ENCODE measurements at places on chromosomes 11 and 22.

DNA sequence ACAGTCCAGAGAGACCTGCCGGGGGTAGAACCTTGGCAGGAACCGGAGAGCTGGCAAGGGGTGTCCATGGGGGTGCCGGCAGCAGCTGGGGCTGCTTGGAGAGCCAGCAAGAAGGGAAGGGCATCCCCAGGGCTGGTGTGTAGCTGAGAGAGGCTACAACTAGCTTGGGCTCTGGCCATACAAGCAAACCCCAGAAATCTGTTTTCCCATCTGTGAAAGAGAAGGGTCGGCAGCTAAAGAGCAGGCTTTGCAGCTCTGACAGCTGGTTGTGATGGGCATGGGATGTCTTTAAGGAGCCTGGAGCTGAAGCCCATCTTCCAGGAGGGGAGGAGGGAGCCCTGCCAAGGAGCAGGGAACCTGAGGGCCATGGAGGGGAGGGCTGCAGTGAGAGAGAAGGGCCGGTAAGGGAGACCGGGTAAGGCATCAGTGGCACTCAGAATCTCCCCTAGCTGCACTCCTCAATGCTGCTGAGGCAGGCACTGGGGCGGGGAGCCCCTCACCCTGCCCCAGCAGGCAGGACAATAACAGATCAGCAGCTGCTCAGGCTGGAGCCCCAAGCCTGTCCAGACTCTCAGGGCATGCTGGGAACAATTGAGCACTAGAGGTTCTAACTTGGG, 3.9 kb downstream of the CHST1 start:
- no peak for DNase-seq

DNA sequence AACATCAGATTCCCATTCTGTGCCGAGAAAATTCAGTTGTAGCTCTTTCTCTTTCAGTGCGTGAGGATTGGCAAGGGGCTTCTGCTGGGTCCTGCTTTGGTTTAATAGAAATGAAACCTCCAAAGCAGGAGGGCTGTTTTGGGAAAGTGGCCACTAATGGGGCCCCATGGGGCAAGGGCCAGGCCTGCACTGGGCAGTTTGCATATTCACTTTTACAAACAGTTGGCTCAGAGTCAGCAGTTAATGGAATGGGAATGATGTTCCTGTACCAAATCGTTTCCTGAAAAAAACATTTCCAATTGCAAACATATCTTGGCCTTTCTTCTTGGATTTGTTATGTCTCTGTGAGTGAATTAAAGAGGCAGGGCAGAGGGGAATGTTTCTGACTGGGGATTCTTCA, 92.1 kb downstream of the PARVA start:
- DNase-seq: no peak

DNA sequence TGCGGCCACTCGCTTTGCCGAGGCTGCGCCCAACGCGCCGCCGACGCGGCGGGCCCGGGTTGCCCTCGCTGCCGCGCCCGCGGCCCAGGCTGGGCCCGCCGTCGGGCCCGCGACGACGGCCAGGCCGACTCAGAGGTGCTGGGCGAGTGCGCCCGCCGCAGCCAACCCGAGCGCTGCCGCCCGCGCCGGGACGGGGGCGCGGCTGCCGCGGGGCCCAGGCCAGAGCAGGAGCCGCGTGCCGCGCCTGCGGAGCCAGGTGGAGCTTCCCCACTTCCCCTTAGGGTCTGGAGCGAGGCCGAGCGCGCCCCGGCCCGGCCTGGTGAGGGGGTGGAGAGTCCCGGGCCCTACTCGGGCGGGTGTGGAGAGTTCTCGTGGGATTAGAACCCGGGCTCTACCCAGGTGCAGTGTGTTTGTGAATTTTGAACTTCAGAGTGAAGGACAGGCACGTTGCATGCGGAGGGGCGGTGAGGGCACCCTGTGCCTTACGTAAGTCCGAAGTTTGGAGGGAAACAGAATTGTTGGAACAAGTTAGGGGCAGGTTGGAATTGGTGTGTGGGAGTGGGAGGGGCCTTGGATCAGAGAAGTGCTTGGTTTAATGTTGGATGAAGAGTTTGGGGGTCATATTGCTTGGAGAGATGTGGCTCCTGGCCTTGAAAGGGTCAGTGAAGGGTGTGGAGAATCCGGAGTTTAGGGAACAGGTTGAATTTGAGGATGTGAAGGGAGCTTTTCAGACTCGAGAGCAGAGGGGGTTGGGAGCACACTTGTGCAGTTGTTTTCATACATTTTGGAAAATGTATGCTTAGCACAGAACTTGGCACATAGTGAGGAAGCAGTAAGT, 697 bp downstream of the RNF169 start:
- peak; percentile 36 for DNase-seq

GRCh38 chr11:93196816-93197379, 893 bp downstream of the SLC36A4 start:
- no peak for DNase-seq

DNA sequence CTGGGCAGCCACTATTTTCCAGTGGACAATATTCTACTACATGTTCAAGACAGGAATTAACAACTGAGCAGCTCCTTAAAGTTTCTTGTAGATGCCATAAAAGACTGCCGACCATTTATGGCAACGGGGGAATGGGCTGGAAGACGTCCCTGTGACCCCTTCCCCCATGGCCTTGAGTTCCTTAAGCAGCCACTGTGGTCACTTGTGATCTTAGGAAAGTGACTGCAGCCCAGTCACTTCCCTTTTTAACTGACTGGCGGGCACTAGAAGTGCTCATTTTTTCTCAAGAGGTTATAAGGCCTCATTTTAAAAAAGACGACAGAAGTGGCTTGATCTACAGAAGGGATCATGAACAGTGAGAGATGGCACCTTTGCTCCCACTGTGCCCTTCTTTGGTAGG, 153.2 kb upstream of the NARS2 start:
- no peak for DNase-seq

DNA sequence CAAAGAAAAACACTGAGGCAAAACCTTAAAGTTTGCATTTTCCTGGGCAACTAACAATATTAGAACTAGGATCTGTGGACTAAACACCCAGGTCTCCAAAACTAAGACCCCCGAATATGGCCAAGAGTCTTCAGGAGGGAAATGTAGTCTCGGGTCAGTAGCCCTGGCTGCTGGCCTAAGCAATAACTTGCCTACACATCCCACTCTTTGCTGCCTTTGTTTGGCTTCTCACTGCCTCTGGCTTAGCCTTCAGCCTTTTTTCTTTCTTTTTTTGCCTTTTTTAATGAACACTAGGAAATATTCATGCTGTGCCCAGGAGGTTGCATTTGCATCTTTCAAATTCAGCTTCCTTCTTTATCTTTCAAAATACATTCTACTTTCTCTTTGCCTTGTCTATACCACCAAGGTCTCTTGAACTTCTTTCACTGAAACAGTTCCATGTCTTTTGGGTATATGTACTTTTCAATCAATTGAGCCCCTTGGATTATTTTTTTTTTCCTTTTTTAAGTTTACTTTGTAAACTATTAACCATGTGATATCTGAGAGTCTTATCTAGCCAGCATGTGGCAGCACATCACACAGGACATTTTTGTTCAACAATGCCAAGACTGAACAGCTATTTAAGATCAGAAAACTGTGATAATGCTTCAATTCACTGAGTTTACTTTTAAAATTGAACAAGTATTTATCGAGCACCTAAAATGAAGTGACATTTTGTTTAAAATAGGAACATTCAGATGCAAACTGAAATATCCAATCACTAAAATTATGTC, 165.0 kb upstream of the TRPC6 start:
- no peak for DNase-seq

- DNase-seq: no peak
Measured at GRCh38 chr11:130947889-130948288, 31.6 kb upstream of the SNX19 start.

GRCh38 chr11:3920148-3920852, 64.8 kb downstream of the STIM1 start:
- peak; percentile 20 for DNase-seq

DNA sequence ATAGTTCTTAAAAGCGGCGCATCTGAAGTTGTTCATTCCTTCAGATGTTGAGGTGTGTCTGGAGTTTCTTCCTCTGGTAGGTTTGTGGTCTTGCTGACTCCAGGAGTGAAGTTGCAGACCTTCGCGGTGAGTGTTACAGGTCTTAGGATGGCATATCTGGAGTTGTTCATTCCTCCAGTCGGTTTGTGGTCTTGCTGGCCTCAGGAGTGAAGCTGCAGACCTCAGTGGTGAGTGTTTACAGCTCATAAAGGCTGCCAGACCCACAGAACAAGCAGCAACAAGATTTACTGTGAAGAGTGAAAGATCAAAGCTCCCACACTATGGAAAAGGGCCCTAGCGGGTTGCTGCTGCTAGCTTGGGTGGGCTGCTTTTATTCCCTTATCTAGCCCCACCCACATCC, 201.7 kb upstream of the PDGFD start:
- DNase-seq: no peak

DNA sequence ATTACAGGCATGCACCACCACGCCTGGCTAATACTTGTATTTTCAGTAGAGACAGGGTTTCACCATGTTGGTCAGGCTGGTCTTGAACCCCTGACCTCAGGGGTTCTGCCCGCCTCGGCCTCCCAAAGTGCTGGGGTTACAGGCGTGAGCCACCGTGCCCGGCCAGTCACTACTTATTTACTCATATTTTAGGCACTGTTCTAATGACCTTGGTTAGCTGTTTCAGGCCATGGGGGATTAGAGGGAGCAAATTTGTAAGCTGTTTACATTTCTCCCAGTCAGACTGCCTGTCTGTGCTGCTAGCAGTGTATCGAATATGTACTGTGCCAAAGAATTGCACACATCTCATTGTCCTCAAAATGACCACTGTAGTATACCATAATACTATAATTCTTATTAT, 32.7 kb upstream of the PACSIN2 start:
- DNase-seq: no peak
